ENCODE measurements at places on chromosomes 4 and X. TPM values are rescaled to one million over a fixed set of nuclear protein-coding genes. Genes with fewer than 3 reads are reported as not detected.

NPY1R gene
- not detected for total RNA-seq

P2RY4 gene
- not detected for total RNA-seq

NIPAL1 gene
- 0.47 TPM for total RNA-seq

GSX2 gene
- not detected for total RNA-seq

DCAF8L2 gene
- total RNA-seq, result not detected

MAGEC2 gene
- total RNA-seq, result not detected

FRAS1 gene
- 1.9 TPM for total RNA-seq

SMIM14 gene
- total RNA-seq, result 15.9 TPM

ZNF674 gene
- 2.9 TPM for total RNA-seq

RAB33B gene
- total RNA-seq, result 2.5 TPM
